ACHN (cell line): ENCODE measurements at places on chromosomes 5 and 9.
A peak's percentile ranks its signal among the peaks of the same experiment; 100 is the strongest.

GRCh38 chr5:154850255-154851062, at the start of gene FAXDC2:
Gene FAXDC2, minus strand, starts transcription at chr5:154850603. Its CDS starts 12,425 bp downstream, at chr5:154838178.
- peak; percentile 29 for DNase-seq

DNA sequence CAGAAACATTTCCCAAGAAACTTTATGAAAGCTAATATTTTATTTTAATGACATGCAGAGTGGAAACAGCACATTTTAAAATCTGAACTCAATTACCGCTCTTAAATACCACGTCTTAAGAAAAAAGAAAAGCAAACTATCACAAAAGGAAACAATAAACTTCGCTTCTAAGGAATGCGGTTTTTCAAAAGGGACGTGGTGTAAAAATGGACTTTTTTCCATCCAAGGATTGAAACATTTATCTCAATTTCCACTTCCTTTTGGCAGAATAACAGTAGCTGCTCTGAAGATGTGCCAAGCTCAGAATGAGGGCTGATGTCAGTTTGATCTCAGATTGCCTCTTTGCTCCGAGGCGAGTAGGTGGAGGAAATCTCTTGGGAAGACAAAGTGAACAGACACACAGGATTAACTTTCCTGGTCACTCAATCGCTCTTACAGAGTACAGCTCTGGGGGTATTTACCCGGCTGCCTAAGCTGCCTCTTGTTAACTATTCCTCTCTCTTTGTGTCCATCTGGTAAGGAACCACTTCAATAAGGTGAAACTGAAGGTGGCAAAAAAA, 158.5 kb downstream of the TRPM6 start:
- DNase-seq = no peak

DNA sequence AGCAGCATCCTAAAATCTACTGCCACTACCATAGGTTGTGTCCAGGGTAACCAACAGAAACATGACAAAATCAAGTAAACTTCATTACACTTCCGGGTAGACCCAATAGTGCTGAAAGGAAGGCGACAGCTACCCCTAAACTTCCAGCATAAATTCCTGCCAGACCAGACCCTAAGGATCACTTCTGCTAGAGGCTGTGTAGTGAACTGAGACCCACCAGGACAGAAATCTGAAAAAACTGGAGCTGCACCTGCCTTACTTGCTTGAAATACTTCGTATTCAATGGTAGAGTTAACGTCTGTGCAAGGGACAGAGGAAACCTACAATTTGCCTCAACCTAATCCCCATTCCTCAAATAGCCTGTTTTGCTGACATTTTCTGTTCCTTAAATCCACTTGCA, 1.0 kb upstream of the SECISBP2 start:
- no peak for DNase-seq

- DNase-seq = no peak
These were observed 9.4 kb upstream of the SLC6A7 start for GRCh38 chr5:150180241-150181026.

DNA sequence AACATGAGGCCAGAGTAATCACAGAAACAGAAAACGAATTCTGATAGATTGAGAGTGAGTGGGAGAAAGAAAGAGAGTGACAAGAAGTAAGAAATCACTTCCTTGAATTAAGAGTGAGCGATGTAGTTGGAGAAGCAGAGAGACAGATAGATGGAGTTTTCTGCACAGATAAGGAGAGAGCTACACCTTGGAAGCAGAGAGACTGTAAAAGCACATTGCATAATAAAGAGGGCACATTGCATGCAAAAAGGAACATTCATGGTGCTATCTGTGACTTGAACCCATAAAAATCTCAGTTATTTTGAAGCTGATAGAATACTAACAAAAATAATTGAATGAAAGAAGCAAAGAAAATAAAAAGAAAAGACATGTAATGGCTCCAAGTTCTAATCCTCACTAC, 943.8 kb downstream of the NR2F1-AS1 start:
- DNase-seq = no peak

DNA sequence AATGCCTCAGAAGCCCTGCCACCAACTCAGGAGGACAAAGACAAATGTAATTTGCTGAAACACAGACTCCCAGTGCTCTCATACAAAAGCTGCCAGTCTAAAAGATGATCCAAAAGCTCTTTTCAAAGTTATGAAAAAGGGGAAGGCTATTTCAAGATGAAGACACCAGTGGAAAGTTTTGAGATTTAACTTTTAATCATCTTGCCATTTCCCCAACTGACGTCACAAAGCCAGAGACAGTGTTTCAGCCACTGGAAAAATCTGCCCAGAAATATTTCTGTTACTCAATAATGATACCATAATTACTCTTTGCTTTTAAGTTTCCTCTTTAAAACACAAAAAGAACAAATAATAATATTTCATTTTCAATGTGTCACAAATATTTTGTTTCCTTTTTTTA, 20.9 kb downstream of the ENG start:
- no peak for DNase-seq

DNA sequence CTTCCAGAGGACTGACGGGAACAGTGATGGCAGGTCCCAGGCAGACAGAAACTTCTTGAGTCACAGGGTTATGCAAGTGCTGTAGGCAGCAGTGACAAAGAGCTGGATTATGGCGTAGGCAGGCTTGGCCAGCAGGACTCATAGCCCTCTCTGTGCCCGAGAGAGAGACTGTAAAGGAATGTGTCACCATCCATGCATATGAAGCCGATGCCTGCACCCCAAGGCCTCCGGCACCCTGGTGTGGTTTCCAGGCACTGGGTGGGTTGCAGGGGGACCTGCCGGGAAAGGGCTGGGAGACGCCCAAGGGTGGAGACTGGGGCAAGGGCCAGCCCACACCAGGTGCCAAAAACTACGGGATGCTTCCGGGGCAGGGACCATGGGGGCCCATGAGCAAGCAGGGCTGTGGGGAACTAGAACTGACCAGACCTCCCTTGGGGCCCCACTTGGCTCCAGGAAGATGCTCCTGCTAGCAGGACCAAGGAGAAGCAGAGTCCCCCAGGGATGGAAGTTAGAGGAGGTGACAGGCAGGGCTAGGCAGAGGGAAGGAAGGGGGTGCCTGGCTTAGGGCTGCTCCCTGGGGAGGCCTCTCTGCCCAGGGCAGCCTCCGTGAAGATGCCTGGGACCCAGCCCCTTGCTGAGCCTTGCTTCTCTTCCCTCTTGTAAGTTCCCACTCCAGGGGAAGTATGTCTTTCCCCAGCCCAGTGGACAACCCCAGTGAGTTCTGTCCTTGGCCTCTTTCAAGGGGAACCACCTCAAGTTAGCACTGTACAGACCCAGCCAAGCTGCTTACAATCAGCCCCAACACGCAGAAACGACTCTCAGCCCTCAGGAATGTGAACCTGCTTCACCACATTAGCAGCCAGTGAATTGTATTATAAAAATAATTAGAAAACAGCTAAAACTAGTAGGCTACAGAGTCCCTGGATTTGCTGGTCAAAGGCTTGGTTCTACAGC, 10.5 kb upstream of the IPPK start:
- no peak for DNase-seq

- no peak for DNase-seq
These were observed 47.9 kb downstream of the RAI14 start for GRCh38 chr5:34703767-34704713.

- no peak for DNase-seq
These were observed 125.6 kb upstream of the SLCO6A1 start for GRCh38 chr5:102624405-102624804.
